Activated CD4-positive, alpha-beta T cell treated with anti-CD3 and anti-CD28 coated beads, Interleukin-2, amount 50 U/mL, for 48 hours (primary cell): ENCODE measurements at places on chromosomes 6 and 20.

DNA sequence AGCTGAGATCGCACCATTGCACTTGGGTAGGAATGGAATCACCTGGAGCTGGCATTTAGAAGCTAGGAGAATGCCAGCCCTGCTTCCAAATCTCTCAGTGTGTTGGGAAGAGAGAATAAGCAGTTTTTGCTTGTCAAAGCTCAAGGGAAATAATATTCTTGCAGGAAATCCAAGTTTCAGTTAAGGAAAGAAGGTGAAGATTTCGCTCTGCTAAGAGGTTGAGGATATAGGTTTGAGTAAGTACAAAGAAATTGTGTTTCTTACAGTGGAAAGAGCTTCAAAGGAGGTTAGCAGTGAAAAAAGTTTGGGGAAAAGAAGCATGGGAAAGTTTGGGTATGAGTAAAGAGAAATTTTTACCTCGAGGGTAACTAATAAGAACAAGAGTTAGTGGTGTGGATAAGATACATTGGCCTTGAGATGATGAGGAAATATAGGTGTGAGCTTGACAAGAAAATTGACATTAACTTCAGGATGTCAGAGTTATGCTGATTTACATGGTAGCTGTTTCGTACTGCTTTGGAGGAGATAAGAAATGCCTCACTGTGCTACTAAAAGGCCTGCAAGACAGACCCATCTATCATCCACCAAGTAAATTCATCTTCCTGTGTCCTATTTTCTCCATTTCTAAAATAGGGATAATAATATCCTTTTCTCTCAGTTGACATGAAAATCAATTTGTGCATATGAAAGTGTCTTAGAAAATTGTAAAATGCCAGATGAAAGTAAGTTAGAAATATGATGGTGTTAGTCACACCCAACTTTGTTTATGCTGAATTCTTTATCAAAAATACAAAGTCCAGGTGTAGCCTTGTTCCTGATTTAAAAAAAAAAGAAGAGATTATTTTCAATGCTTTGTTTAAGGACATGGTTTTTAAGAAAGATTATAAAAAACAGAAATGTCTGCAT, 12.8 kb upstream of the HINT3 start:
- no peak for DNase-seq

GRCh38 chr6:167831281-167831828, 4.6 kb downstream of the AFDN start:
- DNase-seq, result no peak

DNA sequence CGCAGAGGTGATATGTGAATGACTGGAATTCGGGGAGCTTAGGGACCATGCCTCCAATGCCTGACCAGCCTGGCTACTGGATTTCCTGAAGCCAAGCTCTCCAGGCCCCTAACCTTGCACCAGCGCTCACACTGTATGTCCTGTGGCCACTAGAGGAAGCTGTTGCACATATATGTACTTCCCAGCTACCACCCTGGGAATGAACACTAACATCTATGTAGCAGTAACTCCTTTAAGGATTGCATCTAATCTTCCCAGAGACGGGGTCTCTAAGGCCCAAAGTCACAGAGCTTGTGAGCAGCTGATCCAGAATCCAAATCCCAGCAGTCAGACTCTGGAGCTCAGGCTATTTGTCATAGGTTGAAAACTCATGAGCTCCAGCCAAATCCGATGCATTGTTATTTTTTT, 20.4 kb upstream of the BPIFB1 start:
- DNase-seq, result peak; percentile 5

DNA sequence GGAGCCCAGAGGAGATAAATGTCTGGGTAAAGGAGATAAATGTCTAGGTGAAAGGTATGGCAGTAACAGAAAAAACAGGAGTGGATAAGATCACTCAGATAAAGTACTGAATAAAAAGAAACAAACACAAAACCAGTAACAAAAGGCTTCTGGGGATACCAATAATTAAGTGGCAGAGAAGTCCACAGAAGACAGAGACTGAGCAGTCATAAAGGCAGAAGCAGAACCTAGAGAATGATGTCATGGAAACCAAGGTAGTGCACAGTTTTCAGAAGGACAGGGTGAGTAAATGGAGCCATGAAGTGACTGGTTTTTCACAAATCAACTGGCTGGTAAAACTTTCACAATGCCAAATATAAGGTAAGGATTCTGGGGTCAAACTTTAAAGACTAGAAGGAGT, 80.9 kb upstream of the PLN start:
- DNase-seq, result no peak

- DNase-seq, result no peak
These were observed 40.4 kb downstream of the MAPK14 start for GRCh38 chr6:36068012-36068392.

- no peak for DNase-seq
These were observed 396.7 kb downstream of the SYNE1 start for GRCh38 chr6:152240436-152240835.

DNA sequence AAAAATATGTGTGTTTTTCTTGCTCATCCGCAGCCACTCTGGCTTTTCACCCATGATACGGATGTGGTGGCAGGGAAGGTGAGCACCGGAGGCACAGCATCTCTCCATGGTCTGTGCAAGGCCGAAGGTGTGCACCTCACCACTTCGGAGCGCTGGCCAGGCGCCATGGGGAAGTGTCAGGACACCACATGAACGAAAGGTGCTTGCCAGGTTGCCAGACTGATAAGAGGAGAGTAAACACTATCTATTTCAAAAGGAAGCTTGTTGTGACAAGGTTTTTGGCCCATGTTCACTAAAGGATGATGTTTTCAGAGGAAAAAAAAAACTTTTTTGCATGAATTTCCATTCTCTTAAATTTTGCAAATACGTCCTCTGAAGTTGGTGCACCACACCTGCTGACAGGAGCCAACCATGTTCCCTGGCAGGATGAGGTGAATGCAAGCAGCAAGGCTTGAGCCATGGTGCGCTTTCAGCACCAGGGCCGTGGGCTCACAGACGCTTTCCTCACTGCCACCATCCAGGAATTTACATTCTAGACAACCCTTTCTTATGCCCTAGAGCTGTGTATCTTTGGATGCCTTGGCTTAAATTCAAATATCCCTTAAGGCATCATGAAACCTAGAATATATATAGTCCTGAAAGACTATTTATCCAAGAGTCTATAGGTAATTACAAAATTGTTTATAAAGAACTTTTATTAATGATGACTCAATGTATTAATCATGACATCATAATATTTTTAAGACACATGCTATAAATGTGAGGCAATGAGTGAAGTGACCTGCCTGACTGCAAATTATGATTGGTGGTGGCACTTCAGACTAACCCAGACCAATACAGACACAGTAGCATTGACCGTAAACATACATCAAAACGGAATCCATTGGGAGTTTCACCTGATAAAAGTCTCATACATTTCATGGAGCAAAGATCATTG, 234.5 kb downstream of the TFAP2A start:
- DNase-seq, result no peak

GRCh38 chr20:20744170-20744725, 31.8 kb upstream of the RALGAPA2 start:
- DNase-seq, result no peak

GRCh38 chr6:77034161-77034560, 429.1 kb downstream of the HTR1B start:
- DNase-seq, result no peak

GRCh38 chr20:49165611-49166010, 22.5 kb downstream of the STAU1 start:
- no peak for DNase-seq

- no peak for DNase-seq
These were observed 4.9 kb downstream of the POLR1C start for GRCh38 chr6:43521836-43522235.

DNA sequence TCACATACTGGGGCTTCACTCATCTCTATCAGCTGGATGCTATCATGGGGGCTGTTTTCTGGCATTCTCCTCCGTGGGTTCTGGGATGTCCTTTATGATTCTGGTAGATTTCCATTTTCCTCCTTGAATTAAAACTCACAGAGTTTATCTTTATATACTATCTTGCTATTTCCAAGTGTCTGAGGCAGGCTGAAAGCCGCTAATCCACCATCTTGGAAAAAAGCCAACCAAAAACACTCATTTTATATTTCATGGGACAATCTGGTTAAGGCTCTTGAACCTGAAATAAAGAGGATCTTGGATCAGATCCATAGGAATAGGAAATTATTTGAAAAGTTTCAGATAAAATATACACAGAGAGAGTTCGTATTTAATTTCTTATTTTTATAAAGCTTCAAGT, 86.0 kb downstream of the AFG1L start:
- DNase-seq, result no peak

- DNase-seq, result no peak
These were observed 301.1 kb upstream of the RNF217 start for GRCh38 chr6:124661097-124661661.

- DNase-seq, result no peak
These were observed 243.6 kb downstream of the KHDRBS2 start for GRCh38 chr6:62042429-62042828.

DNA sequence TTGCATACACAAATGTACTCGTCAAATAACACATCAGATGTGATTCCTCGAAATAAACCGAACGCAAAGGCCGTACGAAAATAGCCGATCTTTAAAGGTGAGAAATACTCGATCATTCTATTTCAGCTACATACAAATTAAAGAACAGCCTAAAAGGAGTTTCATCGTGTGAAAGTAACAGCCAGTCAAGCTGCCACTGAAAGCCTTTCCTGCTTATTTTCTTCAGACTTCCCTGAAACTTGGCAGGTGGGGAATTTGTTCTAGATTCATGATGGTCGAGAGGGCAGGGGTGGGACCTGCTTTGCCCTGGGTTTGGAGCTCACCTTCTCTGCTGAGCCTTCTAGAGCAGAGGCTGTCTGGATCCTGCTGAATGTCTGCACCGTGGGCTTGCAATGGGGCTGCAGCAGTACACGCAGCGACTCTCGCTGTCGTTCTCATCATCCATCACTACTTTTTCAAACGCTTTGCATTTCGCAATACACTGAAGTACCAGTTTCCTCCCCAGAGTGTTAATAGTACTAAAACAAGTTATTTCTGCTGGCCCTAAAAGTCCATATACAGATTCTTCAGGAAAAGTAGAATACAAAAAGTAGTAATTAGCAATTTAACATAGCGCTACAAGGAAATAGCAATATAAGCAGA, 16.2 kb downstream of the FOXC1 start:
- DNase-seq, result no peak

GRCh38 chr6:20350215-20350614, 51.5 kb upstream of the E2F3 start:
- DNase-seq, result no peak

- no peak for DNase-seq
These were observed 149.4 kb upstream of the OGFRL1 start for GRCh38 chr6:71139249-71139648.

- DNase-seq, result no peak
These were observed 129.8 kb downstream of the SASH1 start for GRCh38 chr6:148472171-148473105.

DNA sequence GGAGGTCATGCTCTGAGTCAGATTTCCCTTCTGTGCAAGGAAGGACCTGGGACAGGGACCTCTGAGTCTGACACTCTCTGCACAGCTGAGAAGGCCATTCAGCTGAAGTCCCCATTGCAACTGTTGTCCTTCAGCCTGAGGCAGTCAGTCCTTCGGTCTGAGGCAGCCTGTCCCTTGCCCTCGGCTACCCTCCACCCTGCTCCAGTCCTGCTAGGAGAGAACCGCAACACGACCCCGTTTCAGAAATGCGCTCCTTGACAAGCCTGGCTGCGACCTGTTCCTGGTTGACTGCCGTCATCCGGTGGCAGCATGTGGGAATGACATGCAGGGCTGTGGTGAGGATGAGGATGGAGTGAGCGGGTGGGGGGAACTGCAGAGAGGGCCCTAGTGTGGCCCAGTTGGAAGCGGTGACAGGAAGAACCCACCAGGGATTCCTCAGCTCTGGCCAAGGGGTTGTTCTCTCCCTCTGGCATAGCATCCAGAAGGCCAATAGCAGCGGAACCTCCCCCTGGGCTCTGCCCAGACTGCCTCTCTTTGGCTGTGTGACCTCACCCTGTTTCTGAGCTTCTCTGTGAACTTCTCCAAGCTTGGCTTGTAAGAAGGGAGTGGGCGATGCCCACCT, 40.3 kb upstream of the ANGPT4 start:
- DNase-seq, result peak; percentile 77

DNA sequence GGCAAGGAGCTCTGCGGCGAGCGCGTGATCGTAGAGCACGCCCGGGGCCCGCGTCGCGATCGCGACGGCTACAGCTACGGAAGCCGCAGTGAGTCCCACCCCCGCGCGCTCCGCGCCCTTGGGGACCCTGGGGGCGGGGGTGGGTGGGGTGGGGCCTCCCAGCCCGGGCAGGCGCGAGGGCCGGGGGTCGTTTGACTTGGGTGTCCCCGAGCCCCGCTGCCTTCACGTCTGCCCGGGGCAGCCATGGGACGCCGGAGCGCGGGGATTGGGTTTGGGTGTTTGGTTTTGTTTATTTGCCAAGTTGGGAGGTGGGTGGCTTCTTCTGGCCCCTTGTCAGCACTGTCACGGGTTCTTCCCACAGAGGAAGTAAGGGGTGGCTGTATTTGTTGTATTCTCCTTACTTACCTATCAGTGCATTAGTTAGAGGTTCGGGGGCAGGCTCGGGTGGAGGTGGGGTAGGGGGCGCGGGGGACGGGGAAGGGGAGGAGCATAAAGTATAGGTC, 777 bp downstream of the SRSF6 start:
- DNase-seq, result no peak

GRCh38 chr20:37630166-37630565, 63.7 kb upstream of the CTNNBL1 start:
- DNase-seq, result no peak

GRCh38 chr20:9660236-9660868, 146.0 kb downstream of the LAMP5 start:
- DNase-seq, result peak; percentile 8

GRCh38 chr6:34248198-34248726, 544 bp downstream of the SMIM29 start:
- peak; percentile 54 for DNase-seq

DNA sequence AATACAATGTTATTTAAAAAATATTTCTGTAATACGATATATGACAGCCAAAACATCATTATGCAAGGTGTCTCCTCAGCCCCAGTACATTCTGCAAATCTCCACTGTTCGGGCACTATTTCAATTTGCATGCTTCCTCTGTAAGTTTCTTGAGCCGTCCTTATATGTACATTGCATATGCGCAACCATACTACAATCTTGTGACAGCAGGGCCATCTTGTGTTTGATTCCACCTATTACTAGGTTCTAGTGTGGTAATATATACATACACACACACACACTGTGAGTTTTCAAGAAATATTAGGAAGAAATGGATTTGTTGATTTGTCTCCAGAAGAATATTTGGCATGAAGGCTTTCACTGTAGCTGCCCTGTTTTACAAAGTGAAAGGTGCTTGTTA, 9.8 kb downstream of the LYRM4 start:
- no peak for DNase-seq

GRCh38 chr20:13101706-13102105, 92.9 kb downstream of the SPTLC3 start:
- DNase-seq, result no peak

DNA sequence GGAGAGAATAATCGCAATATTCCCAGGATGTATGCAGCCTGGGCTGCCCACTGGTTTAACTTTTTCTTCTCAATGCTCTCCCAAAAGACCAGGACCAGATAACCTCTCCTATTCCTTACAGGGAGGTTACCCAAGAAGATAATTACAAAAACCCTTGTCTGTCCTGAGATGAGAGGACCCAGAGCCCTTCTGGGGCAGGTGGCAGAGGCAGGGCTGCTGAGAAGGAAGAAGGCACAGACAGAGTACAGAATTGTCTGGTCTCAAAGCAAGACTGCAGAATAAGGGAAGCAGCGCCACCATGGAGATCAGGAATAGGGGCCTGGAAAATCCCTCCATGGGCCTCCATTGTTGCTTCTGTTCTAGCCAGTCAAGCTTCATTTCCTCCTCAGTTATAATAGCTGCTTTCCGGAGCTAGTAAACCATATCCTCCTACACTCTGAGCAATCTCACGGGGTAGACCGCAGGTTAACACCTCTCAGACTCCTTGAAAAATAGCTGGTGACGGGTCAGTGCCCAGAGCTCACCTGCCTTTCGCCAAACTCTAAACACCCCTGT, 463 bp upstream of the HLA-DMB start:
- DNase-seq, result peak; percentile 51
